ENCODE measurements at places on chromosomes 5 and 9. TPM values are rescaled to one million over a fixed set of nuclear protein-coding genes. Genes with fewer than 3 reads are reported as not detected.

SHC3 gene
- 1.7 TPM for total RNA-seq

CEL gene
- 0.12 TPM for total RNA-seq

GRCh38 chr9:3858961-3859360, 333.2 kb upstream of the RFX3 start:
- no peak for DNase-seq

DNA sequence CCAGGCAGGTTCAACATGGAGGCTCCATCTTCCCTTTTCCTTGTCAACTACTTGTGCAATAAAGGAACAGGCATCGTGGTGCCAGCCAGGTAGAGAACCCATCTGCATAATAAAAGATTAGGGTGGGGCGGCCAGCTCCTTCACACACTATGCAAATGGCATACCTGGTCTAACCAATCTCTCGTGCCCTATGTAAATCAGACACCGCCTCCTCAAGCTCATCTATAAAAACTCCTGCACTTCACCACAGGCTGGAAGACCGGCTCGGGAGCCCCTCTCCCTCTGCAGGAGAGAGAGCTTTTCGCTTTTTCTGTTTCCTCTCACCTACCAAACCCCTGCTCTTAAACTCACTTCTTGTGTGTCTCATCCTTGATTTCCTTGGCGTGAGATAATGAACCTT, 244.3 kb upstream of the PUM3 start:
- DNase-seq: no peak

DNA sequence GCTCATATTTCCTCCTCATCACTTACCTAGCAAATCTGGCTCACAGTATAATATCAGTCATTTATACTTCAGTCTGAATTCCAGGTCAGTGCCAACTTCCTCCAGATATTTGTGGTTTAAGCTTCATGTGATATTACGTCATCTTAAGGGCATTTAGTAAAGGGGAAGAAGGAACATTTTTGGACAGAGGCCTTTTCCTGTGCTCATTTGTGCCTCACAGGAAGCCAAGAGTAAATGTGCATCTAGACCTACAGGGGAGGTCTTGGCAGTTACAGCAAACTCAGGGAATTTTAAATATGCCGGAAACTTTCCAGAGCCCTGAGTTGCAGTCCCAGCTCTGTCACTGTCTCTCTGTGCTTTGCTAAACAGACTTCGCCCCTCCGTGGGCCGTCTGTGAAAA, 12.3 kb upstream of the KCNIP1 start:
- peak; percentile 90 for DNase-seq

DNA sequence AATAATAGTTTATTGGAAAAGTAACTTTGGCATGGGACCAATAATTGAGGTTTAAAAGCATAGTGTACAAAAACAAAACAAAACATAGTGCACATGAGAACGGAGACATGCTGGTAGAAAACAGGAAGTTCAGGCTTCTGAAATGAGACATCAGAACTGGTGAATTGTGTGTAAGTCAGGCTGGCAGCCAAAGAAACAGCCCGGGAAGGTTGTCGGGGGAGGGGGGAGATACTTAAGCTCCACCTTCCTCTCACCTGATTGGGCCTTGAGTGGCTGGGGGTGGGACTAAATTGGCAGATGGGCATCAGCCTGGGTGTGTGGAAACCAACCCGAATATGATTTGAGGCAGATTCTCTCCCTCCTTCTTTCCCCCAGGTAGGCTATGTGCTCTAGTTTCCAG, 256.3 kb downstream of the SMARCA2 start:
- no peak for DNase-seq
